Stimulated activated CD8-positive, alpha-beta memory T cell treated with anti-CD3 and anti-CD28 coated beads, Interleukin-7, amount 100 ng/mL, for 1 hour (primary cell): ENCODE measurements at places on chromosomes 7 and 10.

- peak; percentile 36 for DNase-seq
Measured at GRCh38 chr10:128064108-128064969, 61.9 kb downstream of the MKI67 start.

GRCh38 chr7:69892790-69893189 lies 294.5 kb downstream of the AUTS2 start:
- no peak for DNase-seq

GRCh38 chr10:116398224-116398623 lies 29.4 kb upstream of the PNLIPRP3 start:
- no peak for DNase-seq

- no peak for DNase-seq
Measured at GRCh38 chr10:86365346-86366032, 1.1 kb downstream of the GRID1 start.

DNA sequence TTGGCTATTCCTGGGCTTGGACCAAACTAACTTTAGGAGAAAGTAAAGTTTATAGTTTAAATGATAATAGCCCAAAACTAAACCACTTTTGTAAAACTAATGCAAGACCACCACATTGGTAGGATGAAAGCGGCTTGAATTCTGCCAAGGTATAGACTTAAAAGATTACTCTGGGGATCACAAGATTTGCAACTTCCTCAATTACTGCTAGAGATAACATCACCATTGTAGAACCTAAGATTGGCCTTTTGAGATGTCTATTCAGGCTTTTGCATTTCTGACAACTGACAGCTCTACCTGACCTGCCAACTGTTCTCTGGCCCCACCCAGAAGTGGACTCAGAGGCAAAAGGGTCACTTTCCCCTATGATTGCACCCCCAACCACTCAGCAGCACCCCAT lies 162.4 kb downstream of the TNS3 start:
- no peak for DNase-seq

DNA sequence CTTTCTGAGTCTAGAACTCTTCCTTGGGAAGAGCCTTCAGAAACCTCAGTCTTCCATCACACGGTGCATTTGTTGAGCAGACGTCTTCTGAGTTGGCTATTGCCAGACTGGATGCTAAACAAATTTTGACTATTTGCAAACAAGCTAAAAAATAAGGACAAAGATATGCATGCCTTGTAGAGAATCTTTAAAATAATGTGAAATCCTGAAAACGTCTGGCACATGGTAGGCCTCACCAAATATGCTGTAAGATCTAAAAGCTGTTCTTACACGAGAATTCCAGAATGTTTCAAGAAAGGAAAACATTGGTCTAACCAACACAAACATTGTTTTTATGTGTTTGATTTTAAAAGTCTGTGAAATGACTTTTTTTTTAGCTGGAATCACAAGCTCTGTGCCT lies 11.3 kb downstream of the ZNF467 start:
- no peak for DNase-seq

DNA sequence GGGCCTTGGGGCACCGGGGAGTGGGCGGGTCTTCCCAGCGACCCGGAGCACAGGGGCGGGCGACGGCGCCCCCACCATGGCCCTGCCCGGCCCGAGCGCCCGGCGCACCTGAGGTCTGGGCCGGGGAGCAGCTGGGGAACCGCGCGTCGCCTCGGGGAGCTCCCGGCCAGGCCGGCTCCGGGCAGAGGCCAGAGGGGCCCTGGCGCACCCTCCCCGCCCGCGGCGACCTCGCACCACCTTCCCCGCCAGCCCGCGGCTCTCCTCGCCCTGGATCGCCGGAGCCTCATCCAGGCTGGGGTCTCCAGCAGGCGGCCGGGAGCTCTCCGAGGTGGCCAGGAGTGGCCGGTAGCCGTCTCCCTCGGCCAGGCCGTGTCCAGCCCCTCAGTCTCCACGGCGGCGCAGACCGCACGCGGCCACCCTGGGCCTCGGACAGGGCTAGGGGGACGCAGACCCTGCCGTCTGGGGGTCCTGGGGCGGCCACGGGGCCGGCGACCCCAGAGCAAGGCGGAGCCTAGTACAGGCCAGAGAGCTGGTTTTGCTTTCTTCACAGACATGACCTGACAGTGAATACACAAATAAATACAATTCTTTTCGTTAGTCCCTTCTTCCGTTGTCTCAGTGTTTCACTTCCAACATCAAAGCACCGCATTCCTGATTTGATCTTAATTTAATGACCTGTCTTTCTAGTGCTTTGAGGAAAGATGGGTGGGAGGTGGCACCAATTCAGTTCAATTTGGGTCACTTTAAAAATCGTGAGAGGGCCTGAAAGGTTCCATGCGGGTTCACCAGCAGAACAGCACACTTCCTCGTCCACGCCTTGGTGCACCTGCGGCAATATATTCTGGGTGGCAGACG lies 356.9 kb downstream of the DNAJB6 start:
- no peak for DNase-seq

DNA sequence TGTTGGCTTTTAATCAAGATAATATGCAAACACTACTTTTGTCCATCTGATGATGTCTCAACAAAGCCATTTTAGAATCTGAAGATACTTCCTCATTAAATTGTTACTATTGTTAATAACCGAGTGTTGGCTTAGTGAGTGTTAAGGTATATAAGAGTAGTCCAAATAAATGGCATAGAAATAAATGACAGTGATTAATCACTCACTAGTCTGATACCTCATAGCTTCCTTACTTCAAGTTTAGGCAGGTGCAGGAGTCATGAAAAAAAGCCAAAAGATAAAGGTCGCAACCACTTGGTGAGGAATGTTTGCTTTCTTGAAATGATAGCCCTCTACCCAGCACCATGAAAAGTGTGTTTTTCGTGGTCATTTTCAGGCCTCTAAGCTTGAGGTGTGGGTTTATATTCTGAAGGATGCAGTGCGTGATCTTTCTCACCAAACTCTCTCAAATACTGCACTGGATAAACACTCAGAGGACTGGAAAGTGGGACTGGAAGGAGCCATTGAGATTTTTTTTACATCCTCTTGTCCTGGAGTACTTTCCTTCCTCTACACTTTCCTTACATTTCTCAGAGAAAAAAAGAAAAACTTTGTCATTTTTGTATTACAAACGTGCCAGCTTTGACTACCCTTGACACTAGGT lies 138.1 kb downstream of the KIAA1217 start:
- no peak for DNase-seq

- no peak for DNase-seq
Measured at GRCh38 chr7:70325509-70326101, 727.3 kb downstream of the AUTS2 start.

- DNase-seq, result no peak
Measured at GRCh38 chr7:14258441-14258840, 269.0 kb upstream of the ETV1 start.
